ENCODE measurements at places on chromosomes 6 and 20.

DNA sequence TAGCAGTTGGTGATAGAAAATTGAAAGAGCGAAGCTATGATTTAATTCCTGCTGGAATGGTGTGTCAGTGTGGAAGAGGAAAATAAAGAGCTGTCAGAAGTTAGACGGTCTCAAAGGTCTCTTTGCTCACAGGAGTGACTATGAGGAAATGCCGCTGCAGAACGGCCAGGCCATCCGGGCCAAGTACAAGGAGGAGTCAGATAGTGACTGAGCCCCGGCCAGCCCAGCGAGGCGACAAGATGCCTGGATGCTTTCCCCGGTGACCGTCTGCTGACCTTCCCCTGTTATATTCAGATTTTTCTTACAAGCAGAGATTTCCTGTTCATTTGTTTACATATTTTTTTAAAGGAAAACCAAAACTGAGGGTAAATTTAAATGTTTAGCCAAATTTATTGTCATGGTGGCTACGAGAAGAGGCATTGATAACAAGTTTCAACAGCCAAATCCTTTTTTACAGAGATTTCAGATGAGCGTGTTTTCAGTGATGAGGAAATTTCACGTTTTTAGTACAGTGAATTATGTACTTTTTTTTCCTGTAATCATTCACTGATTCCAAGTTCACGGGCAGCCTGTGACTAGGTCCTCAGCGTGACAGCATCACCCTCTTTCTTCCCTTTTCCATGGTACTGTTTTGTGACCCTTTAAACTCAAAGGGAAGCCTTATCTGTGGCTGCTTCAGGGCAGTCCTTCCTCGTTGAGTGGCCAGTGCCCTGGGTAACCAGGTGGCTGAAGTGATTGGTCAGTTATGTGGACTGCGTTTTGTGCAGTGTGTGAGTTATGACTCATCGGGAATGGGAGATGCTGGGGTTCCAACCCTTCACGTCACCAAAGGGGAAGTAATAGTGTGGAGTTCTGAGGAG lies 12.6 kb downstream of the DYNLT1 start:
- DNase-seq: peak; percentile 79

- DNase-seq: no peak
These were observed 123.3 kb downstream of the PXDC1 start for GRCh38 chr6:3627956-3628835.

GRCh38 chr6:142692942-142693341 lies 252.0 kb downstream of the HIVEP2 start:
- DNase-seq: peak; percentile 85

- DNase-seq: no peak
These were observed 59.2 kb downstream of the PHF20 start for GRCh38 chr20:35831029-35831428.

GRCh38 chr6:35300848-35301247 lies 3.2 kb downstream of the DEF6 start:
- no peak for DNase-seq

- DNase-seq: no peak
These were observed 7.4 kb upstream of the FGD2 start for GRCh38 chr6:36997811-36998722.

- no peak for DNase-seq
These were observed 19.5 kb downstream of the MAP1LC3A start for GRCh38 chr20:34578025-34578424.

- DNase-seq: peak; percentile 80
These were observed 35.2 kb downstream of the PHACTR1 start for GRCh38 chr6:12751694-12752325.

DNA sequence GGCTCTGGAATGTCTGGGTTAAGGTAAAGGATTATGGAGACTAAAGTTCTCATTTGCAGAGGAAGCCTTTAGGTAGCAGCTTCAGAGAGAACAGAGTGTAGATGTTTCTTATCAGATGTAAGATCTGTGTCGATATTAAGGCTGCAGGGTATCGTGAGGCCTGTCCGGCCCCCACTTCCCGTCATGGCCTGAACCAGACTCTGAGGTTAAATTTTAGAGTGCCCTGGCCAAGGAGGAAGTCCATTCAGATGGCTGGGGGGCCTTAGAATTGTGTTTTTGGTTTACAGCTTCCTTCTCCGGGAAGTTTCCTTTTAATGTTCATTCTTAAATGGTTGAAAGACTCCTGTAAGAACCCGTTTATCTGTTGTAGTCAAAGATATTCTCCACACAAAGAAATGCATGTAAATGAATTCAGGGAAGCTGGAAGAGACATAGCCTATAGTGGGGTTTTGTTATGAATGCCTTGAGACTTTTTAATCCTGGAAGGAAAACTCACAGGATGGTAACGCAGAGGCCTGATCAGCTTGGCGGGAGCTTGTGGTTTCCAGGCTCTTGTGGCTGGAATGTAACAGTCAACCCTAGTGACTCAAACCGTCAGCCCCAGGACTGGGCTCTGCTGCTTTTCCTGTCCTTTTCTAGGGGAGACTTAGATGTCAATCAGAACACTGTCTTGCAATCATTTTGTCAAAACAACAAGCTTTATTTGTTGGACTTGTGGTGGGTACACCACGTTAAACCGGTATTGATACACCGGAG lies 34.7 kb downstream of the KIF25 start:
- DNase-seq: peak; percentile 87

- peak; percentile 30 for DNase-seq
These were observed 40.9 kb downstream of the RPP40 start for GRCh38 chr6:4962905-4963304.

DNA sequence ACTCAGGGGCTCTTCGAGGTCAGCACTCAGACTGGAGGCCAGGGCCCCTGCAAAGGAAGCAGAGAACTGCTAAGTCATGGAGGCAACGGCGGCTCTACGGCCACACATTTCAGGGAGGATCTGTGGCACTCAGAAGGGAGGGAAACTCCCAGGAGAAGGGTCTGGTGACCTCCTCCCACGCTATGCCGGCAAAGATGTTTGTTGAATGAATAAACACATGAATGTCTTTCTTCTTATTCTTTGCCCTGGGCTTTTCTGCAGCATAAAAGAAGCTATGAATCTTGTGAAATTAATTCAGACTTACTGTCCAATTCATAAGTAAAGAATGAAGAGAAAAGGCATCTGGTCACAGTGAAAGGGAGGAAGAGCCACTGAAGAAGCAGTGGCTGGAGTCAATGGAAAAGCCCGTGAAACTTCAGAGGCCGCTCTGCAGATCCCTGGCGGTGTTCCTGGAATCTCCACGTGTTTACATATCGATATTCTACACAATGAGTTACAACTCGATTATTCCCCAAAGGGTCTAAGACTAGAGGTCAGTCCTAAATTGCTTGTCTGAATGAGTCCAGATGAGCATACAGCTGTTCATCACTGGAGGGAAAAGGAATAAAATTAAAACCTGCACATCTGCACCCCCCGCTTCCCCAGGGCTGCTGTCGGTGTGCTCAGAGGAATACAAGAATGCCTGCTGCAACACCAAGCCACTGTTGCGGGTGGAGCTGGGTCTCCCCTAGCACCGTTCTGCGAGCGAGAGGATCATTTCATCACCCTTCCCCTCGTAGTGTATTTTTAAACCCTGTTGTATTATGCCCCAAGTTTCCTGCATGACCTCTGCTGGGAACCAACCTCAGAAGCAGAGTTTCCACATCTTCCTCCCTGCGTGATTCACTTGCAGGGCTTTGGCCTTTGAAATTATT lies 25.6 kb downstream of the INSM1 start:
- no peak for DNase-seq

Measured in GM03348 (cell line).